ENCODE measurements at places on chromosomes 1 and 21.
A peak's percentile ranks its signal among the peaks of the same experiment; 100 is the strongest.

GRCh38 chr1:62208087-62208486, 13.4 kb downstream of the L1TD1 start:
- DNase-seq = no peak

DNA sequence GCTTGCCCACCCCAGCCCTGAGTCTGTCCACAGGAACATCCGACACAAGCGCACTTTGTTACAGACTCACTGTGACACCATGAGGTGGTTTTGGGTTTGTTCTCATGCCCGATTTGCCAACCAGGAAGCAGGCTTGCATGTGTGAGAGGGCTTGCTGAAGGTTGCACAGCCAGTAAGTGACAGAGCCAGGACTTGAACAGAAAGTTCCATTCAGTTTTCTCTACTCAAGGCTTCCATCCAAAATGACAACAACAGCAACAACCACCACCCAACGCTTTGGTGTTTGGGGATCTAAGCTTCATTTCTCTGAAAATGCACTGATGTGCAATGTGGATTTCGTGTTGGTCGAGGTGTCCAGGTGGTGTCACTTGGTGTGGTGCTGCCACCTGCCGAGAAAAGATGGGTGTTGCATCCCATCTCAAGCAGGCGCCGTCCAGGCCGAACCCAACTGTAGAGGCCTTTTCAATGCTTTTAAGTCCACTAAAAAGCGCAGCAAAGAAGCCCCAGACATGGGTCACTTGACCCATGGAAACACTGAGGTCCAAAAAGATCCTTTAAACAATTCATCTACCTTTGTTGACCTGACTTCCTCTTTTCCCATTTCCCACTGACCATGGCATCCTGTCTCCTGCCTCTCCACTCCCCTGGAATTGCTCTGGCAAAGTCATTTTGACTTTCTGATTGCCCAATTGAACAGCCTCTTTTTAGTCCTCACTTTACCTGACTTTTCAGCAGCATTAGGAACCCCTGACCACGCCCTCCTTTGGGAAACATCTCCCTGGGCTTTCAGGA, 12.2 kb downstream of the CITED4 start:
- DNase-seq = peak; percentile 45

DNA sequence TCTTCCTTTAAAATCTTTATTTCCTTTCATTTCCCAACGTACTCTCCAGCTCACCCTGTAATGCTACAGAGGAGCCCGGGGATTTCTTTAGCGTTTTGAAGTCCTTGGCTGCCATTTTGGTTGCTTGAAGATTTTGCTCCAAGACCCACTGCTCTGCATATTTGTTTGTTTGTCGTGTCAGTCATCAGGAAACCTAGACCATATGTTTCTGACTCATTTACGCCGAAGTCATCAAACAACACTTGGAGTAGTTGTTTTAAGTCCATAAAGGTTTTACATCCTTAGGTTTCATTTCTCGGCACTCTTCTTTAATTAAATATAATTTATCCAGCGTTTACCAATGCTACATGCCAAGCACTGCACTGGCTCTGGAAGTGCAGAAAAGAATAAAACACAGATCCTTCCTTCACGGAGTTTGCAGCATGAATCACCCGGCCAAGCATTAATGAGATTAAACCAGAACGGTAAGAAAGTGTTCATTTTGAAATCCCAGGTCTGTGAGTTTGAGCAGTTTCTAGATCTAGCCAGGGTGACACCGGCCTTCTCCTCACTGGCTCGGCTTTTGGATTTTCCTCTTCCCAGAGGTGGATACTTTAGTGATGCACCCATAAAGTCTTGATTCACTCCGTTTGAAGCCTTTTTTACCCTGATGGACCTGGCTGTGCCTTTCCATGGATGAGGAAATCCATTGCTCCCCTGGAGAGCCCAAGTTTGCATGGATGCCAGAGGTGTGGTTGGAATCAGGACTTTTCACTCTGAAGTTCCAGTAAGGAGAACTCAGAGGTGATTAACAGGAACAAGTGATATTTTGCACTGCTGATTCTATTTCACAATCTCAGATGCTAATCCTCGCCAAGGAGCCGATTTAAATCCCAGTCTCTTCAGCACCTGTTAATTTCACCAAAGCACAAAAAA, 109.3 kb downstream of the KAZN start:
- DNase-seq = no peak

DNA sequence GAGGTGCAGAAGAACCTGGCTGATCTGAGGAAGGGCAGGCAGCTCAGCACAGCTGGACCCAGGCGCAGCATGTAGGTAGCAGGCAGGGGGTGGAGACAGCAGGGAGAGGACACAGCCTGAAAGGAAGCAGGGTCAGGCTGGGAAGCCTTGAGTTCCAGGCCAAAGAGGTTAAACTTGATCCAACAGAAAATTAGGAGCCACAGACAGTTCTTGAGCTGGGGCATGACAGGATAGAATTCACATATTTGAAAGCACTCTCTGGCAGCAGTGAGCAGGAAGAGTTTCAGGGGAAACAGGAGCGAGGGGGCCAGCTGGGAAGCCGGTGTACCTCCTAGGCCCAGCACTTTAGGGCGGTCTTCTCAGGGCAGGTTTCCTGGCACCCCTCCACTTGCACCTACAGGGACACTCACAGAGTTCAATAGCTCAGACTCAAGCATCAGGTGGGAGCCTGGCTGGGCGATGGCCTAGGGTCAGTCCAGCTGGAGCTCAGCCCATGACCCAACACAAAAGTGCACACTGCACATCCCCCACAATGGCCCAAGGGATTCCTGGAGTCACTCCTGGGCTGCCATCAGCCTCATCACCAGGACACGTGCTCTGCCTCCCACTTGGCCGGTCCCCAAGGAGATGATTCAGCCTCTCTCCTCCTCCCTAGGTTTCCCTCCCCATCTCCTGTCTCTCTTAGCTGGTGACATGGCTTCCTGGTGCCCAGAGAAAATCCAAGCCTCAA, 22.7 kb downstream of the MATN1 start:
- DNase-seq = peak; percentile 83

DNA sequence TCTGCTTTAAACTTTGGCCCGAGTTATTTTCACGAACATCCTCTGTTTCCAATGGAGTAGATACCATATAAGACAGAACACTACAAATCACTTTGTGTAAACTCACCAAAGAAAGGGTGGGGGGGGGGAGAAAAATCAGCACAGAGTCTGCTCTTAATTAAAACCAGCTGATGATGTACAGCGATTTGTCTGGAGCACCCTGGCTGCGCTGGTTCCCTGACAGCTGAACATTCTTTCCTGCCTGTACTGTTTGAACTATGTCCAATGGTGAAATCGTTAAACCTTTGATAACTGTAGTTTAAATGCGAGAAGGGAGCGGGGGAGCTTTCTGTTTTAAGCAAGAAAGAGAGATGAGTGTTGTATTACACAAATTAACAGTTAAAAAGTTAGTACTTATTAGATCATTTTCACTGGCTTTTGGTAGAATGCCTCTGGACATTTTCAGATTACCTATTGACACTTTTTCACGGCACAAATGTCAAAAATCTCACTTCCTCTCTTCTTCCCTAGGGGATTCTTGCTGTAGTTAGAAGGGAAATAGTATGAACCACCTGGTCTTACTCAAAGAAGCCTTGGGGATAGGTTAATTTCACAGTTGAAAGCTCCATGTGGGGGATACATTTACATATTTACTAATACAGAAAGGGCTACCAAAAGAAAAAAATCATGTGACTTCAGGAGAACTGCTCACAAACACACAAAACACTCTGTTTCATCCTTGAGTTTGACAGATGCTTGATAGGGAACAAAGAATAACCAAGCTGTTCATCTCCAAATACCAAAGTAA, 140.2 kb upstream of the RUNX1 start:
- peak; percentile 95 for DNase-seq

DNA sequence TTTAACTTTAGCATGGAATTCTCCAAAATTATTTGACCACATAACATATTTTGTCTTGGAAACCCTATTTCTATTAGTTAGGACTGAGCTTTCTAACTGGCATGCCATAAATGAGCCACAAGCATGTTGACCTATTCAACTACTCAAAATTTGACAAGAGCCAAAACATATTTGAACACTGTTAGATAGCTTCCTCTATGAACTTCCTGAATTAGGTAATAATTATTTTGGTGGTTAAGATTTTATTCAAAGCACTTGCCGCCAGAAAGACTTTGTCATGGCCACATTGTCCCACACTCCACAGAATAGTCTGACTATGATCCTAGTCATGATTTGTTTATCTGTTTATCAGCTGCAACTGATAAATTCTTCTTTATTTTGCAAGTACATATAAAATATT, 23.1 kb upstream of the CTPS1 start:
- DNase-seq = no peak

DNA sequence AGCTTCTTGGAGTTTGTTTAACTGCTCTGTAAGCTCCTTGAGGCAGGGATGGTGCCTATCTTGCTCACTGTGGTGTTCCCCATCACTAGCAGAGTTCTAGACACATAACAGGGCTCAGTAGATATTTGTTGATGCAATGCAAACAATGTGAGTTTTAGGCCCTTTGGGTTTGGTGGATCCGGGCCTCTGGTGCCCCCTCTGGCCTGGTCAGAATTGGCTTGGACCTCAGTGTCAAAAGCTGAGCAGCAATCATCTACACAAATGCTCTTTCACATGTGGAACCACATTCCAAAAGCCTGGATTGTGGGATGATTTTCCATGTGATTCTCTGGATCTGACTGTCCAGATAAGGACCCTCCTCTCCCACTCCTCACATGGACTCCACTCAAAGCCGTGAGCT, 53.4 kb upstream of the BCAR3 start:
- DNase-seq = peak; percentile 29

DNA sequence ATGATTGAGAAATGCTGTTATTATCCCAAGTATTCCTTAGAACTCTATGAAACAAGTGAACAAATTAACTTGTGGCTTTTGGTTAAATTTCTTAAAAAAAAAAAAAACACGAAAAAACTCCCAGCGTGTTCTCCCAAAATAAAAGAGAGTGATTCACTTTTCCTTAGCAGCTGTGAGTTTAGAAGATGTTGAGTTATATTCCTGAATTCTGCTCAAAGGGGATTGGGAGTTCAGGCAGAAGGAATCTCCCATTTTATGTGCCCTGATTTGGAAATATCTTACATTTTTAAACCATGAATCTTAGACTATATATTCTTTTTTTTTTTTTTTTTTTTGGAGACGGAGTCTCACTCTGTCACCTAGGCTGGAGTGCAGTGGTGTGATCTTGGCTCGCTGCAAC, 34.3 kb downstream of the SMG7 start:
- peak; percentile 42 for DNase-seq

GRCh38 chr1:83994111-83994510, 4.8 kb downstream of the TTLL7 start:
- DNase-seq = no peak

- DNase-seq = no peak
Observed at GRCh38 chr1:180934563-180934962, 21.9 kb downstream of the KIAA1614 start.

DNA sequence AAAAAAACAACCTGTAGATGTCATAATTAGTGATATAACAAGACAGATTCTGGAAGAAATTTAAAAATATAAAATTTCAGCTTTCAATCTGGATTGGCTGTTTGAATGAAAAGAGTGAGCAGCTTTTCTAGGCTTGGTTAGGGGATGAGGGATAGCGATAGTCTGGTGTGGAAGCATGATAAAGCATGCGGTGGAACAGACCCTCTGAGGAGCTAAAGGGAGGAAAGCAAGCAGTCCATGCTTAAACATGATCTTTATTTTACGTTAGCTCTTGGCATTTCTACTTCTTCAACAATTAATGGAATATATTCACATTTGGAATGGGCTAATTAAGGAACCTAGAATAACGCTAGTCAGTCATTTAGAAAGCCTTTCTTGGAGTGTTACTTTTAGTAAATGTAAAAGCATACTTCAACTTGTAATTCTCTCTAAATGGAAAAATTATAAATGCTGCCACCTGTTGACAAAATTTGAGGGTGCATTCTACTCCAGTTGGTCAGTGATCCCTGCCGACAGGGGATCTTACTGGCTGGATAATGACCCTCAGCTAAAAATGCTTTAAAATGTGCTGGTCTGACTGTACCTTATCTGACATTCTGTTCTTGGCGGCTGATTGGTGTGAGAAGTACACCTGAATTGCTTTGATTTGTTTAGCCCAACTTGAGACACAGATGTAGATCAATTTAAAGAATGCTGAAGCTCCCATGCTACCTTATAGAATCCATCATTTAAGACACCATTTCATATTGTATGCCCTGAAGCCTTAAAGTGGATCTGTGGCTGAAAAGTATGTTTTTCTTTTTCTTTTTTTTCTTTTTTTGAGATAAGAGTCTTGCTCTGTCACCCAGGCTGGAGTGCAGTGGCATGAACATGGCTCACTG, 61.2 kb downstream of the AK4 start:
- peak; percentile 44 for DNase-seq

DNA sequence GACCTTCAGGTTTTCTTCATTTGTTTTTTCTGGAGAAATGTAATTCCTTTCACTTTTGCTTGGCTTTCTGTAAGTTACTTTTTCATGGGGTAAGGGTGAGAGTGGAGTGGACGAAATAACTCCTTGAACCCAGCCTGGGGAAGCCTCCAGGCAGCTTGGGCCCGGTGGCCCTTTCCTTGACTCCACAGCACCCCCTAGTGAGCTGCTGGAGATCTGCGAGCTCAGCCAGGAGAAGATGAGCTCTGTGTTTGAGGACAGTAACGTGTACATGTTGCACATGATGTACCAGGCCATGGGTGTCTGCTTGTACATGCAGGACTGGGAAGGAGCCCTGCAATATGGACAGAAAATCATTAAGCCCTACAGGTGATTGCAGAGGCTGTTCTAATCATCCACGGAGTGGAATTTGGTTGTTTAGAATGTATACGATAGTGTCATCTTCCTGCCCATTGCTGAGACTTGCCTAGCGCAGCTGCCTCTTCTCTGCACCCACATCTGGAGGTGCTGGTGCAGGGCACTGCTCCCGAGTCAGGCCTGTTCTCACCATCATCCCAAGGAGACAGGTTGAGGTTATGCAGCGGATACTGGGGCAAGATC, 51.0 kb downstream of the SMYD2 start:
- DNase-seq = no peak
